ENCODE measurements at places on chromosomes 5 and 9. TPM values are rescaled to one million over a fixed set of nuclear protein-coding genes. Genes with fewer than 3 reads are reported as not detected.

GRCh38 chr5:171893290-171893886 is 107.8 kb downstream of the SMIM23 start:
- H3K27ac ChIP-seq = no peak overlapping the region
- no peak for DNase-seq
- H3K27me3 ChIP-seq = no peaks in the 10 kb centered on the region
- no peaks in the 10 kb centered on the region for H3K4me1 ChIP-seq
- H3K36me3 ChIP-seq = peaks cover 69% of the 10 kb centered on the region

DNA sequence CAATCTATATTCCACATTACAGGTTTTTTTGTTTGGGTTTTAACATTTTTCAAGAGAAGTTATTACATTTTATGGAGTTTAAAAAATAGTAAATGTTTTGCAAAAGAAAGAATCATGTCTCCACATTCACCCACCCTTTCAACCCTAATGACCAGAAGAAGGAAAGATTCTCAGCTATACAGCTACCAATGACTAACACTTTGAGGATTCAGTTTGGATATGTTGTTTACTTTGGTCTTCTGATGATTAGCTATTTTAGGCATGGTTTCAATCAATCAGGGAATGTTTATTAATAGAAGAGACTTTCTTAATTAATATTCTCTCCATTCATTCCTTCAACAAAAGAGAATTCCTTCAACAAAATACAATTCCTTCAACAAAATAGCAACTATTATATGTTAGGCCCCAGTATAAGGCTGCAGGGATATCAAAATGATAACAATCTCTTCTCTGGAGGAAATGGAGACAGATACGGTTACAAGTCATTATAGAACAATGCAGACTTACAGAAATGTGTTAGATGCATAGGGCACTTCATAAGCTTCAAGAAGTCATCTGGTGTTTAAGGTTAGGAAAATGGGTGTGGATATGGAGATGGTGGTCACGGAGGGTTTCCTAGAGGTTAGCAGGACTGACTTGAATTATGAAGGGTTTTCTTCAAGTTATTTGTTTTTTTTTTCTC is 9.3 kb upstream of the NR3C1 start:
- DNase-seq = no peak
- H3K4me1 ChIP-seq = peaks cover 12% of the 10 kb centered on the region
- no peak overlapping the region for H3K27ac ChIP-seq
- H3K27me3 ChIP-seq = no peaks in the 10 kb centered on the region
- no peaks in the 10 kb centered on the region for H3K36me3 ChIP-seq

GRCh38 chr5:72702881-72703434 is 113.5 kb upstream of the TNPO1 start:
- DNase-seq = no peak
- H3K36me3 ChIP-seq = no peaks in the 10 kb centered on the region
- H3K4me3 ChIP-seq = no peak overlapping the region
- H3K27ac ChIP-seq = no peak overlapping the region
- H3K27me3 ChIP-seq = no peaks in the 10 kb centered on the region

Gene TMEM174
- not detected for polyA plus RNA-seq

GRCh38 chr5:123965626-123966025 is 453.6 kb downstream of the CSNK1G3 start:
- no peaks in the 10 kb centered on the region for H3K36me3 ChIP-seq
- no peak overlapping the region for H3K4me3 ChIP-seq
- no peaks in the 10 kb centered on the region for H3K27me3 ChIP-seq
- DNase-seq = no peak

DNA sequence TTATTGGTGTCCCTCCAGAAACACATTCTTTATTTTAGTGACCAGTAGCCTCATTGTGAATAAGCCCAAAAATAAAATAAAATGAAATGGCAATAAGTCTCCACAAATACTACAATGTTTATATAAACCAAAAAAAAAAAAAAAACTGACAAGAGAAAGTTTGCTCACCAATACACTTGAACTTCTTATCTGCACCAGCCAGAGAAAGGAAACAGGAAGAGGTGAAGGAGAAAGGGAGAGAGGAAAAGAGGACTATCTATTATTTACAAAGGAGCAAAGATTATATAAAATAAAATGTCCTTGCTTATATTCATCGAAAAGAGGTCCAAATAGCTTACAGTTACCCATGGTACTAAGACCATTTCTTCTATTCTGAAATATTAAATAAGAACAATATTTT is 176.4 kb upstream of the CCNG1 start:
- no peaks in the 10 kb centered on the region for H3K27me3 ChIP-seq
- no peak overlapping the region for H3K27ac ChIP-seq
- no peak for DNase-seq
- no peak overlapping the region for H3K4me3 ChIP-seq
- no peaks in the 10 kb centered on the region for H3K36me3 ChIP-seq
- no peaks in the 10 kb centered on the region for H3K4me1 ChIP-seq

Gene DBH
- polyA plus RNA-seq = 0.01 TPM

GRCh38 chr9:88303721-88304451 is 84.4 kb upstream of the SPIN1 start:
- H3K4me3 ChIP-seq = no peak overlapping the region
- no peak overlapping the region for H3K27ac ChIP-seq
- no peak for DNase-seq
- no peaks in the 10 kb centered on the region for H3K4me1 ChIP-seq
- H3K27me3 ChIP-seq = peaks cover 7% of the 10 kb centered on the region

GRCh38 chr5:156942064-156942463 is 21.0 kb downstream of the TIMD4 start:
- H3K4me1 ChIP-seq = no peaks in the 10 kb centered on the region
- H3K4me3 ChIP-seq = no peak overlapping the region
- DNase-seq = no peak
- no peak overlapping the region for H3K27ac ChIP-seq
- H3K27me3 ChIP-seq = no peaks in the 10 kb centered on the region

GRCh38 chr5:171205375-171205774 is 103.7 kb upstream of the TLX3 start:
- no peak overlapping the region for H3K27ac ChIP-seq
- no peak overlapping the region for H3K4me3 ChIP-seq
- DNase-seq = no peak
- no peaks in the 10 kb centered on the region for H3K27me3 ChIP-seq
- no peaks in the 10 kb centered on the region for H3K4me1 ChIP-seq

DNA sequence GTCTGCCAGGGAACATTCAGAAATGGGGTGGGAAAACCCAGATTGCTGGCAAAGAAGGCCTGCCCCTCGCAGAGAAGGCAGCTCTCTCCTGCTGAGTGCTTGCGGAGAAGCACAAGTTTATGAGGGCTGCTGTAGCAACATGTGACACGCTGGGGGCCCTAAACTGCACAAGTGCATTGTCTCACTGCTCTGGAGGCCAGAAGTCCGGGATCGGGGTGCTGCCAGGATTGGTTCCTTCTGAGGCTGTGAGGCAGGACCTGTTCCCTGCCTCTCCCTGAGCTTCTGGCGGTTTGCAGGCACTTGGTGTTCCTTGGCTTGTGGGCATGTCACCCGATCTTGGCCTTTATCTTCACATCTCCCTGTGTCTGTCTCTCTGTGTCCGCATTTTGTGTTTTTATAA is 75.6 kb upstream of the NEURL1B start:
- H3K27me3 ChIP-seq = no peaks in the 10 kb centered on the region

Gene NIPAL4
- 0.20 TPM for polyA plus RNA-seq

DNA sequence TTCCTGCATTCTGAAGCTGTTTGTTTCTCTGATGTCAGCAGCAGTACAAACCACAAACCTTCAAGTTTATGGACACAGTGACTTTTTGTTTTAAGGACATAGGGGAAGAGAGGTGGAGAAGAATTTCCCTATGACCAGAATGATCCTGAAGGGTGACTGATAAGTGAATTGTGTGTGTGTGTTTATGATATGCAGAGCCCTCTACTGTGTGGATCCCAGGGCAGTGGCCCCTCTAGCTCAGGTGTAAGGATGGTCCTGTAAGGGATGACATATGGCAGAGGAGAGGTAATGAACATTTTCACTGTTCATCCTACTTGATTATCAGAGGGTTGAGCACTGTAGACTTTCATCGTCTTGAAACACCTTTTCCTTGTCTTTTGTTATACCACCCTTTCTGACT is 30.6 kb upstream of the TMED7 start:
- no peaks in the 10 kb centered on the region for H3K4me1 ChIP-seq
- no peaks in the 10 kb centered on the region for H3K27me3 ChIP-seq
- no peaks in the 10 kb centered on the region for H3K36me3 ChIP-seq
- no peak overlapping the region for H3K4me3 ChIP-seq

DNA sequence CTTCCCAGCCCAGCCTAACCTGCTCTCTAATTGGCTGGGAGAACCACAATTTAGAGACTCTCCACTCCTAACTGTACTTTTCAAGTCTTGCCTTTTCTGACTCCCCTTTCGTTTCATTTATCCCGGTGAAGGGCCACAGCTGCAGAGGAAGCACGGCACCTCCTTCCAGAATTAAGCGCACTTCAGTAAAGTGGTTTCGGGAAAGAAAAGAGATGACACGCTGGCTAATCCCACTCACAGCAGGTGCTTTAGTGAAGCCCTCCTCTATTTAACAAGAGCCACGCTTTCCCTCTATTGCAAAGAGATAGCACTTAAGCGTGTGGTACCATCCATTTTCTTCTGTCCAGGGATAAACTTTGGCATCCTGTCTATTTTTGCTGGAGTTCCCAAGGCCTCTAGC is 4.8 kb downstream of the DNAH5 start:
- H3K4me3 ChIP-seq = no peak overlapping the region
- H3K27ac ChIP-seq = no peak overlapping the region
- no peaks in the 10 kb centered on the region for H3K4me1 ChIP-seq
- H3K27me3 ChIP-seq = peaks cover 15% of the 10 kb centered on the region

Gene SLC6A18
- not detected for polyA plus RNA-seq
